ENCODE measurements at places on chromosomes 16 and 17.

- peaks cover 9% of the 10 kb centered on the region for H3K27me3 ChIP-seq
- H3K4me1 ChIP-seq = no peaks in the 10 kb centered on the region
- H3K27ac ChIP-seq = no peak overlapping the region
Observed at GRCh38 chr16:49698453-49698815, 157.5 kb downstream of the ZNF423 start.

- peaks cover 33% of the 10 kb centered on the region for H3K36me3 ChIP-seq
- peak overlapping the region; percentile 100 for H3K27ac ChIP-seq
- no peak for DNase-seq
- H3K4me1 ChIP-seq = peaks cover 55% of the 10 kb centered on the region
- H3K4me3 ChIP-seq = peak overlapping the region; percentile 63
- no peaks in the 10 kb centered on the region for H3K27me3 ChIP-seq
Observed at GRCh38 chr17:27808628-27809027, 8.3 kb upstream of the NOS2 start.

- H3K4me3 ChIP-seq = peak overlapping the region; percentile 68
- DNase-seq = peak; percentile 92
- H3K36me3 ChIP-seq = peaks cover 8% of the 10 kb centered on the region
- no peaks in the 10 kb centered on the region for H3K27me3 ChIP-seq
- H3K4me1 ChIP-seq = peaks cover 92% of the 10 kb centered on the region
Observed at GRCh38 chr17:27473748-27474609, 17.7 kb downstream of the KSR1 start.

- no peaks in the 10 kb centered on the region for H3K4me1 ChIP-seq
- H3K27me3 ChIP-seq = no peaks in the 10 kb centered on the region
- DNase-seq = no peak
- H3K27ac ChIP-seq = no peak overlapping the region
- H3K4me3 ChIP-seq = no peak overlapping the region
Observed at GRCh38 chr16:25859645-25860044, 167.9 kb downstream of the HS3ST4 start.

DNA sequence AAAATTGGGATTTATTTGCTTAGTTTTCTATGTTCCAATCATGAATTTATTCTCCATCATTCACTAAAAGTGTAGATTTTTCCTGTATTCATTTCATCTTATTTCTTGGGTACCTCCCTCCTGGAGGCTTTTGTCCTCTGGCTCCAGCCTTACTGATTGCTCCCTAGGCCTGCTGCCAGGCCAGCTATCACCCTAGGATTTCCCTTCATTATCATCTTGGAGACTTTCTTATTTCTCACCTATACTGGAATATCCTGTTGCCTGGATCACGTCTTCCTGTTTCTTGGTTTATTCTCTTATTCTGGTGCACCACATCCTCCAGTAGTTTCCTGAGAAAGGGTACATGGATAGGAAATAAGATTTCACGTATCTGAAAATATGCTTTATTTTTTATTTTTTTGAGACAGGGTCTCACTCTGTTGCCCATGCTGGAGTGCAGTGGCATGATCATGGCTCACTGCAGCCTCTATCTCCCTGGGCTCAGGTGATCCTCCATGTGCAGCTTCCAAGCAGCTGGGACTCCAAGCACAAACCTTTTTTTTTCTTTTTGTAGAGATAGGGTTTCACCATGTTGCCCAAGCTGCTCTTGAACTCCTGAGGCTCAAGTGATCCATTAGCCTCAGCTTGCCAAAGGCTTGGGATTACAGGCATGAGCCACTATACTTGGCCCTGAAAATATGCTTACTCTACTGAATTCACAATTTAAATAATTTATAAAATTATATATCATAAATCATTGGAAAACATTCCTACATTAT is 13.3 kb upstream of the KPNB1 start:
- H3K27ac ChIP-seq = no peak overlapping the region
- peaks cover 2% of the 10 kb centered on the region for H3K36me3 ChIP-seq
- peaks cover 17% of the 10 kb centered on the region for H3K4me1 ChIP-seq

DNA sequence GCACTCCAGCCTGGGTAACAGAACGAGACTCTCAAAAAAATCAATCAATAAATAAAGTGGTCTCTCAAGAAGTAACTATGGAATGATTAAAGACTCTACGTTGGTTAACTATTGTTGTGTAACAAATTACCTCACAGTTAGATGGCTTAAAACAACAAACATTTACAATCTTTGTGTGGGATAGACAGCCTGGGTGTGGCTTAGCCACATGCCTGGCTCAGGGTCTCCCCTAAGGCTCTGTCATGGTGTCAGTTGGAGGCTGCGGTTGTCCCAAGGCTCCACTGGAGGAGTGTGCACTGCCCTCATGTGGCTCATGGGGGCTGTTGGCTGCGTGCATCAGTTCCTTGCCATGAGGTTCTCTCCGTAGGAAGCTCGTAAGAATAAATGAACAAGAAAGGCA is 294.5 kb downstream of the SNX29 start:
- no peak for DNase-seq
- no peak overlapping the region for H3K4me3 ChIP-seq
- no peaks in the 10 kb centered on the region for H3K27me3 ChIP-seq
- no peak overlapping the region for H3K27ac ChIP-seq

DNA sequence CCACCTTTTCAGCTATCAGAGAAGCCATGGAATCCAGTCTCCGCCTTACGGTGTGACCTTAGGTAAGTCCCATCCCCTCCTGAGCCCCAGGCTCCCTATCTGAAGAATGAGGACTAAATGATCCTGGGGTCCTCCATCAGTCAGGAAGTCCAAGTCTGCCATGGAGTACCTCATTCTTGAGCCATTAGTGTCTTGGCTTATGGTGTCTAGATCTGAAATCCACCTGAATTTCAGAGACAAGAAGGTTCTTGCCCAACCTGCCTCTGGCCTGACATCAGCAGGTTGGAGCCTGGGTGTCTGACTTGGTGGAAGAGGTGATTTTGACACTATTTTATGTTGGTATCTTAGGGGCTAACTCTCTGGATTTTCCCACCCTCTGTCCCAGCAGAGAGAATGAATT is 47.1 kb downstream of the CNGB1 start:
- H3K36me3 ChIP-seq = no peaks in the 10 kb centered on the region
- no peak for DNase-seq

DNA sequence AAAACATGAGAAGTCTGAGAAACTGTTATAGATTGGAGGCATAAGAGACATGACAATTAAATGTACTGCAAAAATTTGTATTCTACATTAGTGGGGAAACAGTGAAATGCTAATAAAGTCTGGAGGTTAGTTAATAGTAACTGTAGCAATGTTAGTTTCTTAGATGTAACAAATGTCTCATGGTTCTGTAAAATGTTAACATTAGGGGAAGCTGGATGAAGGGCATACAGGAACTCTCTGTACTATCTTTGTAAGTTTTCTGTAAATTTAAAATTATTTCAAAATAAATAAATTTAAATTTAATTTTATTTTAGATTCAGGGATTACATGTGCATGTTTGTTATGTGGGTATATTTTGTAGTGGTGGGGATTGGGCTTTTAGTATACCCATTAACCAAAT is 70.0 kb upstream of the IRX6 start:
- no peaks in the 10 kb centered on the region for H3K36me3 ChIP-seq
- no peak overlapping the region for H3K27ac ChIP-seq
- no peaks in the 10 kb centered on the region for H3K27me3 ChIP-seq
- H3K4me1 ChIP-seq = no peaks in the 10 kb centered on the region

GRCh38 chr17:78793415-78793814 is 11.3 kb upstream of the CYTH1 start:
- H3K36me3 ChIP-seq = peaks cover 34% of the 10 kb centered on the region
- DNase-seq = no peak

DNA sequence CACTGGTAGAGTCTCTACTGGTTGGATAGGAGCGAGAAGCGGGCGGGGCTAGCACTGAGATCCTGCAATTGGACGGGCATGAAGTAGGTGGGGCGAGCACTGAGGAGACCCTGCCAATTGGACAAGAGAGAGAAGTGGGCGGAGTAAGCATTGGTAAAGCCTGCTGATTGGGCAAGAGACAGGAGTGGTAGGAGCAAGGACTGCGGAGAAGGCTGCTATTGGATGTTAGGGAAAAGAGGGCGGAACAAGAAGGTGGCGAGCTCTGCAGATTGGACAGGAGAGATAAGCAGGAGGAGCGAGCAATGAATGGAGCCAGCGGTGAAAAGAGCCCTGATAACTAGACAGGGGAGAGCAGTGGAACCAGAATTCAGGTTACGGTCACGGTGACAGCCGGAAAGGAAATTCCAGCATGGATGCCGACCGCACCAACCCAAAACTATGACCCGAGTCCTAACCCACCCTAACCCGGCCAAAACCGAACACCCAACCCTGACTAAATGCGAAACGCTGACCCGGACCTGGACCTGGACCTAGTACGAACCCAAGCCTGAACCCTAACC is 4.8 kb downstream of the SCGB1C2 start:
- peak; percentile 54 for DNase-seq
- H3K27me3 ChIP-seq = no peaks in the 10 kb centered on the region
- H3K4me3 ChIP-seq = no peak overlapping the region
- no peak overlapping the region for H3K27ac ChIP-seq

GRCh38 chr17:3558603-3559269 is 1.1 kb upstream of the TRPV3 start:
- no peaks in the 10 kb centered on the region for H3K36me3 ChIP-seq
- no peaks in the 10 kb centered on the region for H3K27me3 ChIP-seq
- no peak overlapping the region for H3K4me3 ChIP-seq
- peak overlapping the region; percentile 64 for H3K27ac ChIP-seq
- DNase-seq = peak; percentile 73

DNA sequence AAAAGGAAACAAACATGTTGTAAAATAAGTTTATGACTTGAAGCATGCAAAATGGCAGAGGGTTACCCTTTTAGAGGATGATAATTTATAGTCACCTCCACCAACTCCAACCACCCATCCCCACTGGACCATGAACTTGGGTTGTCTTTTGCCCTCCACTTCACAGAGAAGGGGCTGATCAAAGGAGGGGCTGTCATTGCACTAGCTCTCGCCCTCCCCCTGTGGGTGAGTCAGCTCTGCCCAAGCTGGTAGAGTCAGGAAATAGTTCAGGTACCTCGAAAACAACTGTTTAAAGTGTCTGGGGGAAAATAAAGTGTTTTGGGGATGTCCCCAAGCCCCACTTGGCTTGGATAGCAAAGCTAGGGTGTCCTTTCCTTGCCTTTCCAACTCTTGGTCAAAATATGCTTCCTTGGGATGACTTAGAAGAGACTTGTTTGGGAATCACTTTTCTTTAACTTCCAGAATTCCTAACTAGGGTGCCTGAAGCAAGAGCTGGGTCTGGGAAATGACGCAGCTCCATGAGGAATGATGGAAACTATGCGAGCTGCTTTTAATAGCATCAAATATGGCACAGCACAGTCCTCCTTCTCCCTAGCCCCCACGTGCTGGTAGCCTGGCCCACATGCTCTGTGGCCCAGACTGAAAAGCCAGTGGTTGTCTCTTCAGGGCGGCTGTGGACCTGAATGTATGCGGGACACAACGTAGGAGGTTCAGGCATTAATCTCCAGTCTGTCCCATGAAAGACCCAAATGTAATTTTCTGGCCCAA is 40.7 kb downstream of the TBX4 start:
- no peak for DNase-seq
- no peak overlapping the region for H3K27ac ChIP-seq
- peaks cover 11% of the 10 kb centered on the region for H3K4me1 ChIP-seq
- H3K36me3 ChIP-seq = no peaks in the 10 kb centered on the region

DNA sequence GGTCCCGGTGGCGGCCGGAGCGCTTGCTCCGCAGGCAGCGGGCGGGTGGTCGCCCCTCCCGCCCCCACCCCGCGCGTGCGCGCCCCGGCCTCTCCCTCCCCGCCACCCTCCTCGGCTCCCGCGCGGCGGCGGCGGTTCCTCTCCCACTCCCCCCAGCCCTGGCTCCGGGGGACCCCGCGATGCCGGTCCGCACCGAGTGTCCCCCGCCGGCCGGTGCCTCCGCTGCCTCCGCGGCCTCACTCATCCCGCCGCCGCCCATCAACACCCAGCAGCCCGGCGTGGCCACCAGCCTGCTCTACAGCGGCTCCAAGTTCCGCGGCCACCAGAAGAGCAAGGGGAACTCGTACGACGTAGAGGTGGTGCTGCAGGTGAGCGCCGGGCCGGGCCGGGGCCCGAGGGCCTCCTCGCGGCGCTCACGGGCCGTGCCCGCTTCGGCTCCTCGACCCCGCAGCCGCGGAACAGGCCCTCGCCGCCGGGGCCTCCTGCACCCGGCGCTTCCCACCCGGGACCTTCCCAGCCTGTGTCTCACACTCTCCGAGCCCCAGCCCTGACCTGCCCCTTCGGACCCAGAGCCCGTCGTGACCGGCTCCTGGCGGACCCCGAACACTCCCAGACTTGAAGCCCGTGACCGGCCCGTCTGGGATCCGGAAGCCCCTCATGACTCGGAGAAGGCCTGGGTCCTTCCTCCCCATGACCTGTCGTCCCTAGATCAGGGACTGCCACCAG is 490 bp downstream of the GID4 start:
- DNase-seq = peak; percentile 66
- peaks cover 57% of the 10 kb centered on the region for H3K4me1 ChIP-seq
- peaks cover 2% of the 10 kb centered on the region for H3K36me3 ChIP-seq
- peak overlapping the region; percentile 90 for H3K4me3 ChIP-seq

DNA sequence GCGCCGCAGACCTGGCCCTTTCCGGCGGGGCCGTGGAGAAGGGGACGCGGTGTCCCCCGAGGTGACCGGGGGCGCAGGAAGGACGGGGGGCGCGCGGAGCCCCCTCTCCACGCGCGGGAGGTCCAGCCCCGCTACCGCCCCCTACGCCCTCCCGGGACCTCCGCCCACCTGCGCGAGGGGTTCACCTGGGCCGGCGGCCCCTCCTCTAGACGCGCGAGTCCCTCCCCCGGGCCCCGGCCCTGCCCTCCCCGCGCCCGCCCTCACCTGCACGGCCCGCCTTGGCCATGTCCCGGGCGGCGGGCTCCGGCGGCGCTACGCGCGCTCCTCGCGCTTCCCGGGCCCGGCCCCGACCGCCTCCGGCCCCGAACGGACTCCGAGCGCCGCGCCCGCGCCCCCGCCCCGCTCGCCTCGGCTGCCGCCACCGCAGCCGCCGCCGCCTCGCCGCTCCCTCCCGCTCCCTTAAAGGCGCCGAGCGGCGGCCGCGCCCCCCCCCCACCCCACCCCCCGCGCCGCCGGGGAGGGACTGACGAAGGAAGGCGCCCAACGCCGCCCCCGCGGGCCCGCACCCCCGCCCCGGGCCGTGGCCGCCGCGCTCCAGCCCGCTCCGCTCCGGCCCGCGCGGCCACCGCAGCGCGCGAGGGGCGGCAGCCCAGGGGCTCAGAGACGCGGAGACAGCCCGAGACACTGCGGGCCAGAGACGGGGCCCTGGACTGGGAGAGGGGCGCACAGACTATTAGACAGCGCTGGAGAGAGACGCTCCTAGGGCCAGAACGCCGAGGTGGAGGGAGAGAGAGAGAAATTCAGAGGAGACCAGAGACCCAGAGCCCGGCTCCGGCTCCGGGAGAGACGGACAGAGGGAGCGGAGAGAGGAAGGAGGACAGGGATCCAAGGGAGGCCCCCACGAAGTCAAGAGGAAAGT is at the start of gene PITPNM3:
PITPNM3 (minus strand) TSS at position 435 of the 919 bp plus-strand sequence; CDS start at position 286, 149 bp downstream.
- H3K27ac ChIP-seq = no peak within 1 kb of the TSS
- no peaks in the 10 kb centered on the region for H3K36me3 ChIP-seq
